Osteoblast (primary cell): ENCODE measurements at places on chromosomes 5 and 9. TPM values are rescaled to one million over a fixed set of nuclear protein-coding genes. Genes with fewer than 3 reads are reported as not detected.

- DNase-seq = peak; percentile 82
- peaks cover 10% of the 10 kb centered on the region for H3K4me1 ChIP-seq
- H3K36me3 ChIP-seq = no peaks in the 10 kb centered on the region
These were observed 107.9 kb upstream of the LARP1 start for GRCh38 chr5:154647114-154647760.

DNA sequence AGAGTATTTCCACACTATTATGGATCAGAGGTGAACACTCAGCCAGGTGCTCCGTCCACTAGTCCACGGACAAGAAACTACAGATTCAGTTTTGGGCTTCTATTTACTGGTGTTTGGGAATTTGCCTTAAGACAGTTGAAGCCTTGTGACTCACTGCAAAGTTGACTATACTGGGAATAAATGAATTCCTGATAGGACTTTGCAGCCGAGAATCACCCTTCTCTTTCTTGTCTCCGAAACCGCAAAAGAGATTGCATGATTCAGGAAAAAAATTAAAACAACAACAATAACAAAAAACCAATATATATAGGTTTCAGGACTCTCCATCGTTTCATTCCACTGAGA is 716 bp downstream of the TMEM171 start:
- H3K4me1 ChIP-seq = peaks cover 33% of the 10 kb centered on the region
- peak overlapping the region; percentile 80 for H3K4me3 ChIP-seq
- H3K27ac ChIP-seq = no peak overlapping the region
- H3K27me3 ChIP-seq = no peaks in the 10 kb centered on the region

ZNF300 gene
- total RNA-seq = 5.9 and 6.5 TPM in 2 replicates

DNA sequence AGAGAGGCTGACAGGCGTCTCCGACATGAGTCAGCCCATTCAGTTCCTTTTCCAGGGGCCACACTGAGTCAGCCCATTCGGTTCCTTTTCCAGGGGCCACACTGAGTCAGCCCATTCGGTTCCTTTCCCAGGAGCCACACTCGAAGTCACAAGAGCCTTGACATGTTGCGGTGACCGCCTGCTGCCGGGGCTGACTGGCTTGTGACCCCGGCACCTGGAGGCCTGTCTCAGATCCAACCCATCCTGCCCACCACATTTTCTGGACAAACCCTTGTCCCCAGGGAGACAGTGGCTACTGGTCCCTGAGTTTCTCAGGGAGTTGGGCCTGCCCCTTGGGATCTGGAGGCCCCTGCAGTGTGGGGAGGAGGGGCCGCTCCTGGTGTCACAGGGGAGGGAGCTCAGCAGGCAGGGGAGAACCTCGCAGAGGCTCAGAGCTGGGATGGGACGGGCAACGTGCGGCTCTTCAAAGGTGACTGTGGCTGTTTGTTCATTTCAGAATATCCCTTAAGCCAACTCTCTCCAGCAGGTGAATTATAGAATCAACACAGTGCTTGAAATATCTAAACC is 40.5 kb upstream of the LPCAT1 start:
- no peak overlapping the region for H3K4me3 ChIP-seq
- H3K27me3 ChIP-seq = peaks cover 33% of the 10 kb centered on the region
- H3K27ac ChIP-seq = no peak overlapping the region
- DNase-seq = peak; percentile 89

GRCh38 chr9:93054758-93055704 is 3.5 kb upstream of the SUSD3 start:
- peaks cover 2% of the 10 kb centered on the region for H3K4me1 ChIP-seq
- H3K27ac ChIP-seq = no peak overlapping the region
- H3K4me3 ChIP-seq = no peak overlapping the region
- no peaks in the 10 kb centered on the region for H3K27me3 ChIP-seq
- no peaks in the 10 kb centered on the region for H3K36me3 ChIP-seq
- peak; percentile 65 for DNase-seq

C5orf58 gene
- total RNA-seq = not detected in 2 replicates

DNA sequence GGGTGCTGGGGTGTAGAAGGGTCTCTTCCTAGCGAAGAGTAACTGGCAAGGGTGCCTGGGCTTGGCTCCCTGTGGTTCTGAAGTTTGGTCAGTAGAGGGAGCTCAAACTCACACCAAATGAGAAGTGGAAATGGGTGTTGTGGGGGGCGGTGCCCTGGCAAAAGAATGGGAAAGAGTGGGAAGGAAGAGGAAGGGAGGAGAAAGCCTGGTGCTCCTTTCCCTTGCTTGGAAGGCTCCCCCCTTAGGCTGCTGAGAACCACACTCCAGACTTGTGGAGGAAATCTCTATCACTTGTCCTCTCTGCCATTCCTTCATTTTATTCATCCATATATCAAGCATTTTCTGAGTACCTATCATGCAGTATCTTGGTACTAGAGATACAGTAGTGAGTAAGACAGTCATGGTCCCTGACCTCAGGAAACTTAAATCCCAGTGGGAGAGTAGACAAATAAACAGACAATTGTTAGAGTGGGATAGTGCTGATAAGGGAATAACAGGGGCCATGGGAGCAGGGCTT is 13.0 kb downstream of the SLC4A9 start:
- H3K4me3 ChIP-seq = no peak overlapping the region
- H3K27ac ChIP-seq = no peak overlapping the region
- DNase-seq = peak; percentile 87
- peaks cover 7% of the 10 kb centered on the region for H3K4me1 ChIP-seq

GRCh38 chr5:160398806-160399205 is 1.0 kb downstream of the FAM200C start:
- peak; percentile 32 for DNase-seq
- H3K4me1 ChIP-seq = peaks cover 11% of the 10 kb centered on the region
- peaks cover 26% of the 10 kb centered on the region for H3K36me3 ChIP-seq
- H3K27me3 ChIP-seq = no peaks in the 10 kb centered on the region
- peak overlapping the region; percentile 86 for H3K4me3 ChIP-seq
- peak overlapping the region; percentile 92 for H3K27ac ChIP-seq

- no peaks in the 10 kb centered on the region for H3K27me3 ChIP-seq
- H3K27ac ChIP-seq = no peak overlapping the region
- H3K4me3 ChIP-seq = no peak overlapping the region
- no peak for DNase-seq
These were observed 45.5 kb upstream of the CDC42SE2 start for GRCh38 chr5:131218392-131218791.

DNA sequence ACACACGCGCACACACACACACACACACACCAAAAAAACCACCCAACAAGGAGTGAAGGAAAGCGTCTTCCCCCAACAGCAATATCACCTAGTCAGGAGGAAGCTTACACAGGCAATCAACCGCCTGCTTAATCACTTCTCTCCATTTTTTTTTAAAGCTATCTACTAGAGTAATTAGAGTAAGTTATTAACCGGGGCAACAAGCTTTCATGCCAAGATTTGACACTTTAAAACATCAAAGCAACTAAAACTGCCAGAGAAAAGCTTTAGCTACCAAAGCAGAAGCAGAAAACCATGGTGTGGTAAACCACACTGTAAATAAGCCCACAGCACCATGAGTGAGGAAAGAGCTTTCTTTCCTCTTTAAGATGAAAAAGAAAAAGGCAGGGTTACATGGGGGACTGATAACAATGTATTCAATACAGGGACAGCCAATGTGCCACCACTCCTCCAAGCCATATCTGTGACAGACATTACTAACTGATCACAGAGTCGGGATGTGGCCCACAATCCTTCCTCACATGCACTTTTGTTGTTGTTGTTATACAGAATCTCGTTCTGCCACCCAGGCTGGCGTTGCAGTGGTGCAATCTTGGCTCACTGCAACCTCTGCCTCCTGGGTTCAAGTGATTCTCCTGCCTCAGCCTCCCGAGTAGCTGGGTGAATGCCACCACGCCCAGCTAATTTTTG is 282.1 kb downstream of the CRB2 start:
- peaks cover 4% of the 10 kb centered on the region for H3K4me1 ChIP-seq
- H3K27ac ChIP-seq = no peak overlapping the region
- DNase-seq = peak; percentile 29
- peak overlapping the region; percentile 70 for H3K4me3 ChIP-seq

GRCh38 chr5:45385321-45386058 is 310.7 kb downstream of the HCN1 start:
- H3K36me3 ChIP-seq = no peaks in the 10 kb centered on the region
- no peak overlapping the region for H3K4me3 ChIP-seq
- no peak overlapping the region for H3K27ac ChIP-seq
- no peak for DNase-seq
- no peaks in the 10 kb centered on the region for H3K4me1 ChIP-seq

- no peaks in the 10 kb centered on the region for H3K36me3 ChIP-seq
- no peak for DNase-seq
These were observed 113.5 kb upstream of the TNPO1 start for GRCh38 chr5:72702881-72703434.

GRCh38 chr9:68540712-68541535 is at the start of gene TMEM252:
TMEM252 (minus strand) TSS chr9:68540883; CDS start chr9:68540814, 69 bp downstream.
- H3K36me3 ChIP-seq = no peaks in the 10 kb centered on the region
- no peak within 1 kb of the TSS for H3K4me3 ChIP-seq
- H3K27ac ChIP-seq = no peak within 1 kb of the TSS
- DNase-seq = no peak
- no peaks in the 10 kb centered on the region for H3K27me3 ChIP-seq

DNA sequence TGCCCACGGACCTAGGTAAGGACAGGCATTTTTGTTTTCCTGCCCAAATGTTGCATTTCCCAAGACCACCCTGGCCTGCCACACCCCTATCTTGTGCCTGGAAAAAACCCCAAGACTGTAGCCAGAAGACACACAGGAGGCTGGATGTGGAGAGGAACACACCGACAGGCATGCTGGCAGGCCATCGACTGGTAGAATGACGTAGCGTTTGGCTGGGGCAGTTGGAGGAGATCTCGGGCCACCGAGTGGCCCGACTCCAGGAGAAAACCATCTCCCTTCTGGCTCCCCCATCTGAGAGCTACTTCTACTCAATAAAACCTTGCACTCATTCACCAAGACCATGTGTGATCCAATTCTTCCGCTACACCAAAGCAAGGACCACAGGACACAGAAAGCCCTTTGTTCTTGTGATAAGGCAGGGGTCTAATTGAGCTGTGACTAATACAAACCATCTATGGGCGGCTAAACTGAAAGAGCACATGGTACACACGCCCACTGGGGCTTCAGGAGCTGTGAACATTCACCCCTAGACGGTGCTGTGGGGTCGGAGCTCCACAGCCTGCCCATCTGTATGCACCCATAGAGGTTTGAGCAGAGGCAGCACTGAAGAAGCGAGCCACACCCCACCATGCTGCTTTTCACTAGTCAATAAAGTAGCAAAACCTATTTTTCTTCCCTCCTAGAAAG is 38.9 kb upstream of the N4BP3 start:
- H3K27me3 ChIP-seq = peaks cover 36% of the 10 kb centered on the region
- peaks cover 13% of the 10 kb centered on the region for H3K4me1 ChIP-seq
- no peaks in the 10 kb centered on the region for H3K36me3 ChIP-seq
- no peak overlapping the region for H3K27ac ChIP-seq

- peaks cover 6% of the 10 kb centered on the region for H3K4me1 ChIP-seq
- no peak overlapping the region for H3K4me3 ChIP-seq
- no peaks in the 10 kb centered on the region for H3K36me3 ChIP-seq
- H3K27me3 ChIP-seq = no peaks in the 10 kb centered on the region
These were observed 97.2 kb downstream of the SPOCK1 start for GRCh38 chr5:137401946-137402345.

- H3K27ac ChIP-seq = peak overlapping the region; percentile 79
- DNase-seq = peak; percentile 88
- H3K36me3 ChIP-seq = peaks cover 43% of the 10 kb centered on the region
- peak overlapping the region; percentile 86 for H3K4me3 ChIP-seq
- H3K27me3 ChIP-seq = no peaks in the 10 kb centered on the region
- peaks cover 26% of the 10 kb centered on the region for H3K4me1 ChIP-seq
These were observed 721 bp upstream of the MAML1 start for GRCh38 chr5:179731791-179732411.

ACTBL2 gene
- not detected in 2 replicates for total RNA-seq

- no peak overlapping the region for H3K4me3 ChIP-seq
- peaks cover 49% of the 10 kb centered on the region for H3K4me1 ChIP-seq
- H3K27ac ChIP-seq = peak overlapping the region; percentile 11
- H3K27me3 ChIP-seq = no peaks in the 10 kb centered on the region
These were observed 280.2 kb downstream of the SPOCK1 start for GRCh38 chr5:137218896-137219295.

DNA sequence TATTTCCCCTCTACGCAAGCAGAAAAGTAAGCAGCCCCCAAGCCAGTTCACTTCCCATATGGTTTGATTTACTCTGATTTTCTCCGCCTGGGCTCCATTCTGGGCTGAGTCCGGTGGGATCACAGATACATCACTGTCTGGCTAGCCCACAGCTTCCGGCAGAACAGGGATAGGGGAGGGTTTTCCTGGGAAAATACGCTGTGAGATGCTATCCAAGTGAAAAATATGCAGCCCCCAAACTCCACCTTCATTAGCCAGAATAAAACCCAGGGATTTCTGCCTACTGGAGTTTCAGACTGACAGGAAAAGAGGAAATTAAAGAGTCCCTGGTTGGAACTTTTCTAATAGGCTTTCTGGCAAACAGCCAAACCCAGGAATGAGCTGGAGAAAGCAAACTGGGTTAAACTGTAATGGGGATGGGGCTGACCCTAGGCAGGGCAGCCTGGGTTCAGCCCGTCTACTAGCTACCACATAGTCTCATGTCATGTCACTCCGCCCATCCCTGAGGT is 16.9 kb upstream of the NIPAL4 start:
- no peaks in the 10 kb centered on the region for H3K27me3 ChIP-seq
- no peak overlapping the region for H3K27ac ChIP-seq
- no peak for DNase-seq
- H3K4me3 ChIP-seq = no peak overlapping the region
- H3K4me1 ChIP-seq = no peaks in the 10 kb centered on the region

DNA sequence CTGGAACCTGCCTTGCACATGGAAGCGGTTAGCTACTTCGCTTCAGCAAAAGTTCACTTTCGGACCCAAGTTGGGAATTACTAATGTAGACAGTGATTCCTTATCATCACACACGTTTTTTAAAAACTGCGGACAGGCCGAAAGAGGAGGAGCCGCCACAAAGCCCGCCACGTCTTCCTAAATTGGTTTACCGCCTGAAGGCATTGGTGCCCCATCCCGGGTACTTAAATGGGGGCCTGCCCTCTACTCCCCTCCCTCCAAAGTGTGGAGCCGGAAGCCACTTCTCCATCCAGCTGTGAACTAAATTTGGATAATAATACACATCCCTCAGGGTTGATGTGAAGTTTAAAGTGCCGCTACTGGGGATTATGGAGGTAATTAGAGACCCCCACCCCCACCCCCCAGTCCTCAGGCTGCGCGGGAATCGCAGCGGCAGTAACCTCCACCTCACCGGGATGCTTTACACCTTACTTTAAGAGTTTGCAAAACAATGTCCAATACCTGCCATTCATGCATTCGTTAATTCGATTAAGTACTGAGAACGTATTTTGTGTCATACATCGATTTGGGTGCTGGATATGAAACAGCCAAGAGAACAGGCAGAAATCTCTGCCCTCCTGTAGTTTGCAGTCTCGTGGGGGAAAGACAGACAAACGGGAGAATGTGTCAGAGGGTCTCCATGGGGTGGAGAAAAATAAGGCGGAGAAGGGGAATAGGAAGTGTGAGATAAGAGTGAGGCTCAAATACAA is 937 bp upstream of the MACROH2A1 start:
- H3K27ac ChIP-seq = peak overlapping the region; percentile 78
- peaks cover 22% of the 10 kb centered on the region for H3K4me1 ChIP-seq
- H3K27me3 ChIP-seq = no peaks in the 10 kb centered on the region
- no peaks in the 10 kb centered on the region for H3K36me3 ChIP-seq
